Activated T-cell treated with anti-CD3 and anti-CD28 coated beads, Interleukin-2, amount 50 U/mL, for 4 hours (primary cell): ENCODE measurements at places on chromosomes 5 and 9. TPM values are rescaled to one million over a fixed set of nuclear protein-coding genes. Genes with fewer than 3 reads are reported as not detected.

The SLC36A1 gene
- total RNA-seq = 8.2 TPM

GRCh38 chr5:135272311-135272805, 126.7 kb downstream of the MACROH2A1 start:
- no peak for DNase-seq

- DNase-seq = no peak
These were observed 838.4 kb upstream of the NUDT12 start for GRCh38 chr5:104400941-104401340.

DNA sequence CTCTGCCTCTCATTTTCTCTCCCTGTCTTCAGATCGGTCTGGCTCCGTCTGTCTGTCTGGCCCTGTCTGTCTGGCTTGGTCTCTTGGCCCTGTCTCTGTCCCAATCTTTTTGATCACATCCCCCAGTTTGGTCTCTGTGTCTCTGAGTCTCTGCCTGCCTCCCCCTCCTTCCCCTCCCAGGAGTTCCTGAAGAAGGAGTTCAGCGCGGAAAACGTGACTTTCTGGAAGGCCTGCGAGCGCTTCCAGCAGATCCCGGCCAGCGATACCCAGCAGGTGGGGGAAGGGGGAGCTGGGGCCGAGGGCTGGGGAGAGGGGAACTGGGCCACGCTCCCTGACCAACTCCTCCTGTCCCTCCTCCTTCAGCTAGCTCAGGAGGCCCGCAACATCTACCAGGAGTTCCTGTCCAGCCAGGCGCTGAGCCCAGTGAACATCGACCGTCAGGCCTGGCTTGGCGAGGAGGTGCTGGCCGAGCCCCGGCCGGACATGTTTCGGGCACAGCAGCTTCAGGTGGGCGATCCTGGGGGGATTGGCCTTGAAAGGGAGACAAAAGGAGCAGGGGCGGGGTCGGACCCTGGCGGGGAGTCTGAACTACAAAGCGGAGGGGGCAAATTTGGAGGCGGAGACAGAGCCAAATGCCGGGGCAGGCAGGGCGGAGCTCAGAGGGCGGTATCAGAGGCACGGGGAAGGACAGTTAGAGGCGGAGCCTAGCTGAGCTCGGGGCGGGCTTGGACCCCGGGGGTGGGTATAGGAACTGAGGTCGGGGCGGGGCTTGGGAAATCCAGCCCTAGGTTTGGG, 9.0 kb downstream of the RGS14 start:
- no peak for DNase-seq

- DNase-seq = no peak
These were observed 18.5 kb upstream of the SLC24A2 start for GRCh38 chr9:19807182-19807892.
